ENCODE measurements at places on chromosomes 4 and X.

- no peak for DNase-seq
Observed at GRCh38 chrX:103480526-103480925, 38.8 kb downstream of the RAB40A start.

DNA sequence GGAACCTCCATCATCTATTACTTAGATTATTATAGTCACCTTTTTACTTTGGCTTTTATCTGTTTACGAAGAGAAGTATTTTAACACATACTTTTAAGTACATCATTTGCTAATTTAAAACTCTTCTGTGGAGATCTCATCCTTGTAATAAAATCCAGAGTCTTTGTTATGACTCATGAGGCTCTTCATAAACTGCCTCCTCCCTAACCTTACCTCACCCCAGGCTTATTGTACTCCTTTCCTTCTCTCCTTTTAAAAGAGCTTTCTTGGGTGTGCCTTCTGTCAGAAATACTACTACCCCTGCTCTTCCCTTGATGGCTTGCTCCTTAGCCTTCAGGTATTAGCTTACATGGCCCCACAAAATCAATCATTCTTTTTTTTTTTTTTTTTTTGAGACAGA lies 6.6 kb downstream of the ARL9 start:
- DNase-seq = no peak

- DNase-seq = no peak
Observed at GRCh38 chr4:40214661-40215418, 18.0 kb downstream of the RHOH start.

DNA sequence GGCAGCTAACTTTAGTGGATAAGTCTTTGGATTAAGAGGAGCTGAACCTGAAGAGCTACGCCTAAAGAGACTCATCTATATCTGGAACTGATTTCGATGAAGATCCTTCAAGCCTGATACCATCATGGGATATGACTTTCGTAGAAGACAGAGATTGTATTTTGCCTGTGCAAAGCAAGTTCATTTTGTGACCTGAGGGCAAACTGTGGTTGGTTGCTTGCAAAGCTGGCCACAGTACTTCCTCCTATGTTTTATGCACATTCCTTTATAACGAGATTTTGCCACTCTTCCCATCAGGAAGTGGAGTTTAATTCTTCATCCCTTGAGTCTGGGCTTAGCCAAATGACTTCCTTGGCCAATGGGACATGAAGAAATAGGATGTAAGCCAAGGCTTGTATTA lies 519.3 kb upstream of the NR3C2 start:
- DNase-seq = no peak

DNA sequence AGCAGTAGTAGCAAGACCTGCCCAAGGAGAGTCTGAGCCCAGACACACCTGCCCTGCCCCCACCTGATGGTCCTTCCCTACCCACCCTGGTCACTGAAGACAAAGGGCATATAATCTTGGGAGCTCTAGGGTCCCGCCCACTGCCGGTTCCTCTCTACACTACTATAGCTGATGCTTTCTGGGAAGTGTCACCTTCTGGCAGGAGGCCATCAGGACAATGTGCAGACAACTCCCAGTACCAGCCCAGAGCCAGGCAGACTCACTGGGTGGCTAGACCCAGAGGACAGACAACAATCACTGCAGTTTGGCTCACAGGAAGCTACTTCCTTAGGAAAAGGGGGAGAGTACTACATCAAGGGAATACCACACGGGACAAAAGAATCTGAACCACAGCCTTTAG lies 312.7 kb downstream of the SPRY1 start:
- no peak for DNase-seq

Measured in heart right ventricle (tissue), 16 donors.